ENCODE measurements at places on chromosomes 6 and 20.

- peak; percentile 76 for DNase-seq
Measured at GRCh38 chr20:48342822-48343513, 484.8 kb downstream of the PREX1 start.

DNA sequence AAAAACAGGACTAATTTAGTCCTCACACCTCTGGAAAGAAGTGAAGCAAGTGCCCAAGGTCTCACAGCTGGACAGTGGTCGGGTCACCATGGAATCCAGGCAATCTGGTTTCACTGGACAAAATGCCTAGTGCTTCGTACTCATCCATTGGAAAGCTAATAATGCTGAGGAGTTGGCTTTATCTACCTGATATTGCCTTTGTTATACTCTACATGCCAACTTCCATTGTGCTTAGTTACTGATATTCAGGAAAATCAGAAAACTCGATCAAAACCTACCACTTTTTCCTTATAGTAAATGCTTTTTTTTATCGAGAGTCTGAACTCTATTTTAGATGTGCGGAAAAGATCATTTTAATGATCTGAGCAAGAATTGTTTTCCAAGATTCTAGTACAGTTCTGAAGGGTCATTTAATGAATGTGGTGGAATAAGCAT lies 966 bp downstream of the CFAP206 start:
- DNase-seq, result no peak

- peak; percentile 34 for DNase-seq
Measured at GRCh38 chr6:40349901-40350746, 237.0 kb downstream of the LRFN2 start.

GRCh38 chr6:81838724-81839426 lies 86.4 kb upstream of the TENT5A start:
- no peak for DNase-seq

GRCh38 chr6:135983718-135984343 lies 132.3 kb downstream of the PDE7B start:
- no peak for DNase-seq

DNA sequence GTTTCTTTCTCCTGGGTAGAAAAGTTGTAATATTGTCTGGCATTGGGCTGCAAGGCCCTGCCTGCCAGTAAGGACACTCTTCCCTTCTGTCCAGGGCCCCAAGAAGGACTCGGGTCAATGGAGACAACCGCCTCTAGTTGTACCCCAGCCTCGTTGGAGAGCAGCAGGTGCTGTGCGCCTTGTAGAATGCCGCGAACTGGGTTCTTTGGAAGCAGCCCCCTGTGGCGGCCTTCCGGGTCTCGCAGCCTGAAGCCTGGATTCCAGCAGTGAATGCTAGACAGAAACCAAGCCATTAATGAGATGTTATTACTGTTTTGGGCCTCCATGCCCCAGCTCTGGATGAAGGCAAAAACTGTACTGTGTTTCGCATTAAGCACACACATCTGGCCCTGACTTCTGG lies 37.0 kb downstream of the PLCG1 start:
- peak; percentile 59 for DNase-seq

DNA sequence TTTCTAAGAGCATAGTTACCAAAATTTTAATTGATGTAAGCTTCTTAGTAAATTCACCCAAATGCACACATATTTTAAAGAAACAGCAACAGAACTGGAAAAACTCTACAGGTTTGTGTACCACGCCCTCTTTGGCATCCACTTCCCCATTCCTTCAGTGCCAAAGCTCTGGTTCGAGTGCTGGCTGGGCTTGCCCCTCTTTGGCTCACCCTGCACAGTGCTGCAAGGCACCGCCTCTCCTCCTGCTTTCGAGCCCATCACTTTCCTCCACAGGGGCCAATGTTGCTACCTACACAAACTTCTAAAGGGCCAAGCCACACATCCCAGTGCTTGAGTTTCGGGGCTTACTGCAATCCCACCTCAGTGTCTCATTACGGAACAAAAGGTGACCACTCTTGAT lies 9.6 kb downstream of the LRP11 start:
- peak; percentile 54 for DNase-seq

GRCh38 chr20:1478566-1478965 lies 11.9 kb upstream of the NSFL1C start:
- DNase-seq, result no peak
